NCI-H1092 (cell line): ENCODE measurements at places on chromosomes 11 and 22.

DNA sequence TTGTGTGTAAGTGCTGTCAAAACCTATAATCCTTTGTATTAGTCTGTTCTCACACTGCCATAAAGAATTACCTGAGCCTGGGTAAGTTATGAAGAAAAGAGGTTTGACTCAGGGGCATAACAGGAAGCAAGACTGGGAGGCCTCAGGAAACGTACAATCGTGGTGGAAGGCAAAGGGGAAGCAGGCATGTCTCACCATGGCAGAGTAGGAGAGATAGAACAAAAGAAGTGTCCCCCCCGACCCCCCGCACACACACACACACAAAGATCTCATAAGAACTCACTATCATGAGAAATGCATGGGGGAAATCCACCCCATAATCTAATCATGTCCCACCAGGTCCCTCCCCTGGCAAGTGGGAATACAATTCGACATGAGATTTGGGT is 2.3 kb upstream of the USP28 start:
- no peak for DNase-seq

DNA sequence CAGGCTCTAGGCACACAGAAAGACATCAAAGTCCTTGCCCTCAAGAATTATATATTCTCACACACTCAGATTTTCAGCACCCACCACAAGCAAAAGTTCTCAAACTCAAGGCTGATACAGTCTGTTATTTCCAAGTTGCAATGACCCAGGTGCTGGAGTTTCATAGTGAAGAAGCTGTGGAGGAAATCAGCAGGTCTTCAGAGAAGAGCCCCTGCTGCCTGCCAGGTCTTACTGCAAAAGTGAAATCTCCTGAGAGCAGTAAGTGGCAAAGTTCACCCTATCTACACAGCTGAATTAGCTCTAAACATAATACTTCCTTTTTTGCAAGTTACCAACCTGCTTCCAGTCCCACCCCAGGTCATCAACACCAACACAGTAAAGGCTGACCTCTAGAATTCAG is 64.6 kb downstream of the RPL27A start:
- DNase-seq = no peak

DNA sequence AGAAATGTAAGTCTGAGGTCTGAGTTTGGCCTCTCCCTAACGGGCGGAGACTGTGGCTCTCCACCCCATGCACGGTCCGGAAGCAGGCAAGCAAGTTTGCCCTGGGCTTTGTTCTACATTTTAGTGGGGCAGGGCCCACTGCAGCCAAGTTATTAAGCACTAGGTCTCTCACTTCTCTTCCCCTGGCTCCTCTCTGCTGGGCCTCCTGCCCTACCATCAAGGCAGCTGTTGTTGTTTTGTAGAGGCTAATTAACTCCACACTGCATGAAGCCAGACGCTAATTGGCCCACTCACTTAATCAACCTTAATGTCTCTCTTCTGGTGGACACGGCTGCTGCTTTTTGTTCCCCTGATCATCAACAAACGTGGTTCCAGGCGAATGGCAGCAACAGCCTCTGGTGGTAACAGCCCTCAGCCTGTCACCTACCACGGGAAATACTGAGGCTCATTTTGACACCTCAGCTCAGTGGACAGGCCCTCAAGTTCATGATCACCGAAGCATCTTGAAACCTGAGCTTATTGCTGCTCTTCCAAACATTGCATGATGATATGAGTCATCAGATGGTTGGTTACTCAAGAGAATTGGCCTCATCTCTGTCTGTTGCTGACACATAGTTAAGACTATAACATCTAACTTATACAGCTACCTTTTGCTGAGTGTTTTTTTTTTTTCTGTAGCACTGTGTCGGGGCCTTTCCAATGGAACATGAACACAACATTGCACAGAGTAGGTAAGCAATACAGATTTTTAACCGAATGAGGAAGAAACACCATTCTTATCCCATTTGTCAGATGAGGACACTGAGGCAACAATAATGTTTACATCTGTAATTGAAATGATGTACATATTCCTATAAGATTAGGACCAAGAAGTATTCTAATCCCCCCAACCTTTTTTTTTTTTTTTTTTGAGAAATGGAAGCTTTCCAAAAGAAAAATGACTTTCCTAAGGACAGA is 20.8 kb upstream of the LMO2 start:
- DNase-seq = no peak

DNA sequence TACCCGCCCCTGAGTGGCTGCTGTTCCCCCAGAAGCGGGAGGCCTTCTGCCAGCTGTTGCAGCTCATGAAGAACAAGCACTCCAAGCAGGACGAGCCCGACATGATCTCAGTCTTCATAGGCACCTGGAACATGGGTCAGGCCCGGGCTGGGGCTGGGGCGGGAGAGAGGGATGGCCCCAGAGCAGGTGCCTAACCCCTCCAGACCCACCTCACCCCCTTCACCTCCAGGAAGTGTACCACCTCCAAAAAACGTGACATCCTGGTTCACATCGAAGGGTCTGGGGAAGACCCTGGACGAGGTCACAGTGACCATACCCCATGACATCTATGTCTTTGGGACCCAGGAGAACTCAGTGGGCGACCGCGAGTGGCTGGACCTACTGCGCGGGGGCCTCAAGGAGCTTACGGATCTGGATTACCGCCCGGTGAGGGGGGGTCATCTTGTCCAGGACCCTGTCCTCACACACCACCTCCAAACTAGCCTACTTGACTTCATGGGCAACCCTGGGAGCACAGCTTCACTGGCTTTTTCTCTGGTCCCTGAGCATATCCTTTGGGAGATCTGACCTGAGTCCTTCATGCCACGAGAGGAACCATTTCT is 6.3 kb downstream of the INPPL1 start:
- DNase-seq = no peak

DNA sequence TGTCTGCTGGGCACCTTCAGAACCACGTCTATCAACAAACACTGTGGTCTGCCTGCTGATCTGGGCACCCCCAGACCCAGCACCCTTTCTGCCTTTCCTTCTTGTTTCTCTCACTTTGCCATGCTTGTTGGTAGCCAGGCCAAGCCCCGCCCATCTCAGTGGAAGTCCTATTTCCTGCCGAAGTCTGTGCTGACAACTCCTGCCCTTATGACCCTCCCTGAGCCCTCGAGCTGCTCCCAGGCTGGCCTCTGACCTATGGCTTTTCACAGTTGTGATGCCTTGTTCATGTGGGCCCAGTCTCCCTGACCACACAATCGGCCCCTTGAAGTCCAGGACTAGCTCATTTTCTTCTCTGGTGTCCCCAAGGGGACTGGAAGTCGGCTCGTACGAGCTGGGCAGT is 132.1 kb downstream of the DSCAML1 start:
- DNase-seq = no peak

DNA sequence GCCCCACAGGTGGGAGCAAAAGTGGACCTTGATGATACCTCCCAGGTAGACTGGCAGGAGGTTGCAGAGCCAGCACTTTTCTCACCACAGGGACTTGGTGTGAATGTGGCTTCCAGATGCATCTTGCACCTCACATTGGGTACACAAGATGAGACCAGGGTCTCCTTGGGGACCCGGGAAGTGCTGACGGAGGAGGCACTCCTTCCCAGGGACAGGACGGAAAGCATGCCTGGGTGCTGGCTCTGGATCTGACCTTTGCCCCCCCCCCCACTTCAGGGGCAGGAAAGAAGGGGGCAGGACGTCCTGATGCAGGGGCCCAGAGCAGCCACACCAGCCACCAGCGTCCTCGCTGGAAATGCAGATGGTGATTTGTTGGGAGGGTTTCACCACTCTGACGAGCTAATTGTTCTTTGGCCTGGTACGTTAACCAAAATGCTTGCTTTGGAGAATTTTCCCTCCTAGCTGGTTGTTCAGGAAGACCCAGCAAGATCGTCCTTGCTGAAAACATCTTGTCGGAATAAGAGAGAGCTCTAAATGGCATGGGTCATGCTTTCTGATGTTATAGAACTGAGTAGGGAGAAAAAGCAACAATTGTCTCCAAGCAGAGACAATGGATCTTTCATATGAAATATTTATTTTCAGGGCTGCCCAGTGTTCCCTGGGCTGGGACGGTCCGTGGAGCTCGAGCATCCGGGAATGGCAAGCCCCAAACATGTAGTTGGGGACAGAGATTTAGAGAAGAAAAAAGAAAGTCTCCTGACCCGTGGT is 74.4 kb upstream of the PPARA start:
- no peak for DNase-seq

DNA sequence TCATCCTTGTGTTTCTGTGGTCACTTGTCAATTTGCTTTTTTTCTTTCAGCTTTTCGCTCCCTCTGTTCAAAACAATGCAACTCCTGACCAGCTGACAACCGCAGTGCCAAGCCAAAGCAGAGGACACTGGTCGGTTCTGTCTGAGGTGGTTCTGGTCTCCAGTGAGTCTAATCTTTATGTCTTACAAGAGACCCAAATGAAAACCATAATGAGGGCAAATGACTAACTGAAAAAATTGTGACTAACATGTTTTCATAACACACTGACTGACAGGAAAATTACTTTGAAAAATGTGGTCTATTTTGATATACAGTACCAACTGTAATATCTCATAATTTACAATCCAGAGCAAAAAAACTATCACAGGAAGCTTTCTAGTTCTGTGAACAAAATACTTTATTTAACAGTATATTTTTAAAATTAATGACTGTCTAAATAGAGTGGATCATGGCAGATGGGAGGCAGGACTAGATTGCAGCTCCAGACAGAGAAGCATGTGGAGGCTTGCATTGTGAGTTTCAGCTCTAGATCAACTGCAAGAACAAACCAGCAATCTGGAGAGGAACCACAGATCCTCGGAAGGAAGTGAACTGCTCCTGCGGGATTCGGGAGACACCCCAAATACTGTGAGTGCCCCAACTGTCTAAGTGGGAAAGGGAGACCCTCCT is 311.8 kb downstream of the SBF2 start:
- DNase-seq = no peak

DNA sequence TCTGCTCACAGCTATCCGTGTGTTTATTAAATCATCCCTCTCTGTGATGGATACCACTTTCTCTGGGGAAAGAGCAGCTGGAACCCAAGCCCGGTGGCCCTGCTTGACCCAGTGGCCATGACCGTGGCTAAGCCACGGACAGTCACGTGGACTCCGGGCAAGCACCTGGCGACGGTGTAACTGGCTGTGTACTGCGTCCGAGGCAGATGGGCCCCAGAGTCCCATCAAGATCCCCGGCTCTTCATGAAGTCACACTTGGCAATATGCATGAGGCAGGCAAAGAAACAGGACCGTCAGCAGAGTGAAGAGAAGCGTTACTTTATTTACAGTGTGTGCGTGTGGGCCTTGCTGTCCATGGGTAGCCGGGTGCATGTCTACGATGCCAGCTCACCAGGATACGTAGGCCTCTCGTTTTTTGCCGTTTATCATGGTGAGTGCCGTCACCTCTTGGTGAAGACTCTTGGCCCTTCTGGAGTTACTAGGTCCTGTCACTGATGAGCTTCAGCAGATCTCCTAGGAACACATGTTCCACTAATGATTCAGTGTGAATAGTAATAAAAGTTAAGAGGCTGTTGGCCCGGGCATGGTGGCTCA is 366.3 kb downstream of the TBC1D22A start:
- no peak for DNase-seq

DNA sequence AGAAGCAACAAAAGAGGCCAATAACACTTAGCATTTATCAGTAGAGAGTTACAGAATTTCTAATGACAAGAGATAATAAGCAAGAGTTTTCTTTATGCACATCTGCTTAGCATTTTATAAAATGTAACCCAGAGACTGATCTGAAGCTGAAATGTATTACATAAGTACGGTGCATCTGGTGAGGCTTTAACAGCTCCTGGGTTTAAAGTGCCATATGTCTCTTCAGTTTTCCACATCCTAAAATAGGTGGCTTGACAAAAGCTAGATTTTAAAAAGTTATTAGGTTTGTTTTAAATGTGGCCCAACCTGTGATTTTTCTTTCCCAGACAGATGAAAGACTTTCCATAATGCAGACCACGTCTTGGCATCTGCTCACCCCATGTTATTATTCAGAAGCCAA is 620.7 kb upstream of the ARHGAP42 start:
- DNase-seq = no peak

DNA sequence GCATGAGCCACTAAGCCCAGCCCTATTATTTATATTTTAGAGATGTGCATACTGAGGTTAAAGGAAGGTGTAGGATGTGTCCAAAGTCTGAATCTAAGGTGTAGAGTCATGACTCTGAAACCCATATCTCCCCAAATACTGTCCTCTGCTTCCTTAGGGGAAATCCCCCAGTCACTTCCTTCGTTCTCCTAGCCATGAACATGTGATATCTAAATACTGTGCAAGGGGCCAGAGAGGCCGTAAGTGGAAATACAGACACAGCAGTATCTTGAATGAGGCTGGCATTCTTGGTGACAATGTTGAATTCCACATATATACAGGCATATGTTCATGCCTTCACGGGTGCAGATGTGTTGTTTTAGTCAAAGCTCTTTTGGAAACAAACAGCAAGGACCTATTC is 21.3 kb upstream of the PATZ1 start:
- DNase-seq = no peak

GRCh38 chr11:132528181-132528580 is 1004.1 kb downstream of the OPCML start:
- no peak for DNase-seq

DNA sequence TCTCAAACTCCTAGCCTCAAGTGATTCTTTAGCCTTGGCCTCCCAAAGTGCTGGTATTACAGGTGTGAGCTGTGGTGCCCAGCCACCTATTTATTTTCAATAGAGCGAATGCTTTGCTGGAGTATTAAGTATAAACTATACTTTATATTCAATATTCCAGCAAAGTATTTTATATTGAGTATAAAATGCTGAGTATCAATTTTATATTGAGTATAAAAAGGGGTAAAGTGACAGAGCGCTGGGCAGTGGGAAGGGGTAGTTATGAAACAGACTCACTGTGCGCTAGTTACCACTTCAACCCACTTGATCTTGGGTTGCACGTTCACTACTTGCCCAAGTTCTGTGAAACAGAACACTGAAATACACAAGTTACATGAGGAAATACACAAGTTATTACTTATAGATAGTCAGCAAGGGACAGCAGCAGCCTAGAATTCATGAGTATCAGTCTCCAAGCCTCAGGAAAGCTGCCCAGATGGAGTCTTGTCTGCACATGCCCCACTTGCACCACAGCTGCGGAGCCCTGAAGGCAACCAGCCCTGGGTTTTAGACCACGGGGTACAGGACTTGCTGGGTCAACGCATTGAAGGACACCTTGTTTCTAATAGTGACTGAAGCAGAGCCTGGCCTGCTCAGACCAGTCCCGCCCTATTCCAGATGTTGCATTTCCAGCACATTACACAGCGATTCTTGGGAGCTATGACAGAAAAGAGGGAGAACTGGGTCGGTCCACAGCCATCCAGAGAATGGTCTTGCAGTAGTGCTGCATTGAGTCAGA is 51.6 kb upstream of the SYT13 start:
- no peak for DNase-seq
